Fibroblast of skin of left quadriceps (primary cell): ENCODE measurements at places on chromosomes 12 and 14.

DNA sequence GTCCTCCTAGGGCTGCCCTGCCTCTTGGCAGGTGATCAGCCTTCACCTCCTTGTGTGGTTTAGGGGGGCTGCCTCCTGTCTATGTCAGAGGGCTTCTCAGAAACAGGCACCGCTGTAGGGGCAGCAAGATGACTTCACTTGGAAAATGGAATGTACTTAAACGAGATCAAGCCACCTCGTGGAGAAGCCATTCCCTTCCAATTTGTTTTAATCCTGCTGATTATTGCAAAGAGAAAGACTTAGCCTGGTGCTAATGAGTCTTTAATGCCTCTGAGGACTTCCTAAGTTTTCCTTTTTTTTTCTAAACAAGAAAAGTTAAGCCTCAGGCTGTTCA is 62.3 kb upstream of the RFLNA start:
- DNase-seq, result no peak

- no peak for DNase-seq
These were observed 59.0 kb upstream of the ARID2 start for GRCh38 chr12:45670346-45671065.

- DNase-seq, result no peak
These were observed 90.8 kb upstream of the TMTC2 start for GRCh38 chr12:82595941-82596340.

GRCh38 chr14:68669111-68669511 is 123.8 kb downstream of the ZFP36L1 start:
- DNase-seq, result no peak

DNA sequence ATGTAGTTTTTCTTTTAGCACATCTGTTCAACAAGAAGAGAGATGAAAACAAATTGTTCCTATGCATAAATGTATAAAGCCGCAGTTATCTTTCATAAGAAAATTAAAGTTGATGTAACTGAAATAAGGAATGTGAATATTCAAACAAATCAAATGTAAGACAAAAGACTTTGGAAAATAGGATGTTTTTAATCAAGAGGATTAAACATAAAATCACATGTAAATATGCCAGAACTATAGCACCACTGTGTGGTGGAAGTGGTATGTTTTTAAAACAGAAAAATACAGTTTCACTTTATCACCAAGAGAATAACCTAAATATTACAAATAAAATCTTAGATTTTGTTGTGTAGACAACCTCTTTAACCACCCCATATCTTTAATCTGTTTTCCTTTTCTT is 40.4 kb downstream of the CAPS2 start:
- no peak for DNase-seq
